Mesenteric fat pad (tissue), 1 donor: ENCODE measurements at places on chromosomes 5 and 9. TPM values are rescaled to one million over a fixed set of nuclear protein-coding genes. Genes with fewer than 3 reads are reported as not detected.

APC gene
- 39.8 TPM for total RNA-seq

CCNI2 gene
- total RNA-seq = not detected

HTR1A gene
- total RNA-seq = not detected

DNA sequence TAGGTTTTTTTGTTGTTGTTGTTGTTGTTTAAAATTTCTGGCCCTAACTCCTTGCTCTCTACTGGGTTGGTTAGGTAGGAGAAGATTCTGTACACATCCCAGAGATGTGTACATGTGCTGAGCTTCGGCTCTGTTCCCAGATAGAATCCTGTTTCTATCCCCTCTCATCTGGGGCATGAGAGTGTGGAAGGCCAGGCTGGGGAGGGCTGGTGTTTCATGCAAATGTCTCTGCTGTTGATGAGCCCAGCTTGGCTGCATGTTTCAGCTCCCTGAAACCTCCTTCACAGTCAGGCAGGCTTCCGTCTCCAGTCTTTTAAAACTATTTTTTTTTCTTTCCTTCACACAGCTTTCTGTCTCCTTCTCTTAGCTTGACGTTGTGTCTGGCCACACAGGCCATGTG is 526.9 kb upstream of the KLF4 start:
- no peak for DNase-seq

- no peak for DNase-seq
Measured at GRCh38 chr5:14513266-14513665, 68.3 kb upstream of the OTULINL start.

- no peak for DNase-seq
Measured at GRCh38 chr9:1709347-1709746, 305.8 kb upstream of the SMARCA2 start.

DNA sequence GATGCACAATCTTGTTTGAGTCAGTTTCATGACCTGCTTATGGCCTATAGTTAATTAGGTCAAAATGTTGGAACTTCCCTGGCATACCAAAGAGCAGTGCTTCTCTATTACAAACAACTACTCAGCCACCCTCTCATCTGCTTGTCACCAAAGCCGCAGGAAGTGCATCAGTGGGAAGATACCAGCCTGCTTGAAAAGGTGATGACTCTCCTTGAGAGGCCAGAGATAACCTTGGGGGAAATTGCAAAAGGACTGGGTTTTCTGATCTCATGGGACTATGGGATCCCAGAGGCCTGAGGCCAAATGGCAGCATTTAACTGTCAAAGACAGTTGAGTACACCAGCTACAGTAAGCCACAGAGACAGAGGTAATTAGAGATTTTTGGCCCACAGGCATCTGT is 69.9 kb downstream of the C9orf57 start:
- no peak for DNase-seq

DNA sequence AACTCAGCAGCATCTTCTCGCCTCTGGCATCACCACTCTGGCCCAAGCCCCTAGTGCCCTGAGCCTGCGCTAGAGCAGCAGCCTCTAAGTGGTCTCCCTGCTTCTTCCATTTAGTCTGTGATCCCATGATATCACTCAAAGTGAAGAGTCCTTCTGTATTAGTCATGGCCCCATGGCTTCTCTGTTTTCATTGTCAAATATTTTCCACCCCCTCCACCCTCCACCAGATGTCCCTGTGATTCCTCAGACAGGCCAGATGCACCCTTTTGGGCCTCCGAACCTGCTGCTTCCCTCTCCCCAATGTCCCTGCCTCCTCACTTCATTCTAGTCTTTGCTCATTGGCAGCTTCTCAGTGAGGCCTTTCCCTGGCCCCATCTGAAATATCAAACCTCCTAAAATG is 299.2 kb downstream of the SPOCK1 start:
- no peak for DNase-seq

- DNase-seq = no peak
Measured at GRCh38 chr5:55096861-55097260, 5.6 kb upstream of the GZMA start.

- DNase-seq = no peak
Measured at GRCh38 chr5:178361657-178362445, 129.2 kb upstream of the PHYKPL start.

DNA sequence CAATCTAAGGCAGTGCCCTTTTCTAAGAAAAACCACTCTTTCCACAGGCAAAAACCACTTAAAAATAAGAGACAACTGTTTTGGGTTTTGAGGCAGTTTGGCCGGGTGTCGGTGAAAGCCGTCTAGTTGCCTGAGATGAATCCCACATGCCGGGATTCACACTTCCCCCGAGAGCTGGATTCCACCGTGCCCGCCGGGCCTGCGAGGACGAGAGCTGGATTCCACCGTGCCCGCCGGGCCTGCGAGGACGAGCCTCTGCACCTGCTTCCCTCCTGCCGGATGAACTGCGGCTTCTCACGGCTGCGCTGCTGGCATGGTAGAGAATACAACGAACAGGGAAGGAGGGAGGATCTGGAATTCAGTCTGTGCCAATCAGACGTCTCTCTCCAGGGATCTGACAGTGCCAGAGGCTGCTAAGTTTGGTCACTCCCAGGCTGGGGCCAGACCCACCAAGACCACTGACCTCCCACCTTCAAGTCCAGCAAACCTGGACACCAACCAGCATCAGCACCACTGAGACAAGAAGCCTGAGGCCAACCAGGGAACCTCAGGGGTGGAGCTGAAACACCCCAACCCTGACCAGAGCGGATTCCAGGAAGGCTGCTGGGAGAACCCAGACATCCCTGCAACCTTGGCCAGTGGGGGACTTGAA is 23.0 kb downstream of the VAV2 start:
- no peak for DNase-seq

DNA sequence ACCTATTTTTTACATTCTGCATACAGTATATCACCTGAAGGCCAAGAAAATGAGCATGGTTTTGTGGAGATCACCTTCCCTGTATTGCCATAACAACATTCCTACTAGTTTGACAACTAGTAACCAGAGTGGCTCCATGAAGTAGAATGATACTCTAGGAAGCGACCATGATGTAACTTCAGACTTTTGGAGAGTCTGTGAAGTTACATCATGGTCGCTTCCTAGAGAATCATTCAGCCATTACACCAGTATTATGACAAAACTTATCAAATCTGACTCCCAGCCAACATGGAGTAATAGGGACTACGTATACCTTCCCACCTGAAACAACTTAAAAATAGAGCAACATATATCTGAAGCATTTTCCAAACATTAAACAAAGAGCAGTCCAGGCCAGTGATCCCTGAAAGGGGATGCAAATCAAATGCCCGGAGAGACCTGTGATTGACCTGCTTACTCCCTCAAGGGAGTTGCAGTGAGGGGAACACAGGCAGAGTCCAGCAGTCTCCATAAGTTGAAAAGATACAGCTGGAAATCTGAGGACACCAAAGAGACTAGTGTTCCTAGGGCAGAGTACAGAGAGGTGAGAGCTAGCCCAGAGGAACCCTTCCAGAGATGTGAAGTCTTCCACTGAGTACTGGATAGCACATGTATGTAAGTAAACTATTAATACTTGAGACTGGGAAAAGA is 7.8 kb downstream of the ECM2 start:
- no peak for DNase-seq

GRCh38 chr5:115433918-115434317 is 110.7 kb downstream of the FEM1C start:
- DNase-seq = no peak

- peak; percentile 28 for DNase-seq
Measured at GRCh38 chr9:36970007-36970888, 63.8 kb downstream of the PAX5 start.
